Stimulated activated CD8-positive, alpha-beta memory T cell treated with anti-CD3 and anti-CD28 coated beads, Interleukin-7, amount 100 ng/mL, for 48 hours (primary cell): ENCODE measurements at places on chromosomes 3 and 15.

DNA sequence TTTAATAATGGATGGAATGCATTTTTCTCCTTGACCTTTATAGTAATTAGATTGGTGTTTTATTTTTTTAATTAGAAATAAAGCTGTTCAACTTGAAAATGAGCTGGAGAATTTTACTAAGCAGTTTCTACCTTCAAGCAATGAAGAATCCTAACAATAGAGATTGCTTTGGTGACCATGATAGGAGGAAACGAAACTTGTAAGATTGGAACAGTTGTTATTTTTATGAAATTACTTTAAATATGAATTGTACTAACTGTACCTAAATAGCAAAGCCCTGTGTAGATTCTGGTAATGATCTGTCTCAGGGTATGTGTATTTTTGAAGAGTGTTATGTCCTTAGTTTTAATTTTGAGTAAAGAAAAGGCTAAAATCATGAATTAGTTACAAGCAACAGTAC is 44.4 kb downstream of the MFN1 start:
- no peak for DNase-seq

GRCh38 chr3:137330246-137330645 is 372.5 kb downstream of the IL20RB start:
- no peak for DNase-seq

- DNase-seq: no peak
Measured at GRCh38 chr3:136211547-136211946, 15.4 kb upstream of the MSL2 start.

GRCh38 chr3:20258371-20258770 is 72.4 kb upstream of the SGO1 start:
- DNase-seq: no peak
